DND-41 (cell line): ENCODE measurements at places on chromosomes 1 and 21.

DNA sequence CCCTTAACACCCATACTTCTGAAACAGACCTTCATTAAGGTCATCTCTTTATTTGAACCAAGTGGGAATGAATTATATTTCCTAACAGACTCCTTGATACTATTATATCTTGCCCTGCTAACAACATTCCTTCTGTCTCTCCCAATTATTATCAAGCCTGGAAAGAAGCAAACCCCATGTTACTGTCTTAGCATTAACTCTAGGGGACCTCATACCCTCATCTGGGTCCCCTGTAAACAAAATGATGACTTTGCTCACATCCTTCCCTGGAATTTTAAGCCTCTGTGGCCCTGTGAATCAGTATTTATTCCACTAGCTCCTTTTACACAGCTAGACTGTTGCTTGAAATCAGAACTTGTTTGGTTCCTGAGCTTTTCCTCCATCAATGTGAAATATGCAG is 38.3 kb upstream of the BCL10 start:
- DNase-seq = no peak

DNA sequence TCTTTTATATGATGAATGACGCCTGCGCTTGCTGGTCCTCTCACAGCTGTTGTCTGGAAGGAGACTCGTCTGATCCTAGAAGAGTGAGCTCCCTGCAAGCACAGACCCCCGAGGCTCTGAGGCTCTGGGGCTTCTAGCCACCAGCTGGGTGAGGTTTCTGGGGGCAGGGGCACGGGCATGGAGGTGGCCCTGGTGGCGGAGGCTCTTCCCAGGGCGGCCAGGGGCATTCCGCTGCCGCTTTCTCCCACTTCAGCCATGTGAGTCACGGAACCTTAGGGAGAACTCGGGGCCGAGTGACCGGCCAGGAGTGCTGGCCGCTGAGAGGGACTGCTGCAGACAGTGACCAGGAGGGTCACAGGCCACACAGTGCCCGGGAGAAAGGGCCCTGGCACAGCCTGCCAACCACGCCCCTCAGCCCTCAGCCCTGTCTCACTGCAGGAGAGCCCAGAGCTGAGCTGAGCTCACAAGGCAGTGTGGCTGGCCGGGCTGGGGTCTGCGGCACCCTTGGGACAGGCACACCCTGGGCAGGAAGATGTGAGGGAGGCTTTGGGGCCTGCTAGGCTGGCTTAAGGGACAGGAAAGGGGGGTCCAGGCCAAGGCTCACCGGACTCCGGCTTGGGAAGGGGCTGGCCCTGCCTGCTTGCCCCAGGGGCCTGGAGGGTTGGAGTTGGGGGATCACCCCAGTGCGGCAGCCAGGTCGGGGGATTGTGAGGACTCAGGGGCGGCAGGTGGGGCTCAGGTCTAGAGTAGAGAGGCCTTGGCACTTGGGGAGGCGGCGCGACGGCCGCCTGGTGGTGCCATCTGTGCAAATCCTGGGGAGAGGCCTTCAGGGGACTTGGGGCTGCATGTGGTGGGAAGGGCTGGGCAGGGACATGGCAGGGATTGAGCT is 35.7 kb downstream of the MORN1 start:
- no peak for DNase-seq

- no peak for DNase-seq
These were observed 3.3 kb upstream of the SNRPE start for GRCh38 chr1:203858055-203858454.

- no peak for DNase-seq
These were observed 7.9 kb upstream of the HCRTR1 start for GRCh38 chr1:31609514-31610118.

DNA sequence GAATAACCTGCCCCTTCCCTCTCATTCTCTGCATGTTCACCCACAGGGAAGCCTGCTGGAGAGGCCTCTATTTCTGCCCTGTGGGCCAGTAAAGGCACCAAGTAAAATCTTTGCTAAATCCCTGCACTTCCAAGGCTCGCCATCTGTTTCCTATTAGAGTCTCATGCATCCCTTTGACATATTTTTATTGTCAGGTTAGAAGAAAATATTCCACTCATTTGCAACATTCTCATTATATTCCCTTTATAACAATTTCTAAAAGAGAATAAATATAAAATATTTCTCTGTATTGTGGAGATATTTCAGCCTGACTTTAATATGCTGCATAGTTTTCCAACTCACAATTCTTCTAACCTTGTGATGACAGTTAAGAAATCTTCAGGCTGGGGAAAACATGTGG is 340.4 kb upstream of the VAMP3 start:
- DNase-seq = no peak

GRCh38 chr1:234980645-234981396 is 147.8 kb downstream of the TOMM20 start:
- DNase-seq = peak; percentile 71

- DNase-seq = no peak
These were observed 4.1 kb upstream of the GRIK3 start for GRCh38 chr1:37038227-37039093.

GRCh38 chr1:59025898-59026426 is 242.1 kb upstream of the JUN start:
- DNase-seq = no peak

DNA sequence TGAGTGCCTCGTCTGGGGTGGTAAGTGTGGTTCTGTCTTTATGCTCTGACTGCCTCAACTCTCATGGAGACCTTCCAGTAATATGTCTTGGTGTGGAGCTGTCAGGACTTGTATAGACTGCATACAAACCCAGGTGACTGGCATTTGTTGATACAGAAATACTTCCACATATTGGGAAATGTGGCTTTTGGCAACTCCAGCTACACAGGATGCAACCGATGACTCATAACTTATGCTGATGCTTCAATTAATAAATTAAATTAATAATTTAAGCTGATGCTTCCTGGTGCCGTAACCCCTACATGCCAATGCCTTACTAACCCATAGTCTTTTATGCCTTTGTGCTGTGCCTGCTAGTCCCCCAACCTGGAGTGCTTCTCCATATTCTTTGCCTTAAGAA is 72.3 kb upstream of the ARTN start:
- DNase-seq = no peak

- no peak for DNase-seq
These were observed 2.1 kb upstream of the LCE2C start for GRCh38 chr1:152673016-152673415.

- DNase-seq = no peak
These were observed 381.7 kb upstream of the VAMP3 start for GRCh38 chr1:7389201-7389905.

DNA sequence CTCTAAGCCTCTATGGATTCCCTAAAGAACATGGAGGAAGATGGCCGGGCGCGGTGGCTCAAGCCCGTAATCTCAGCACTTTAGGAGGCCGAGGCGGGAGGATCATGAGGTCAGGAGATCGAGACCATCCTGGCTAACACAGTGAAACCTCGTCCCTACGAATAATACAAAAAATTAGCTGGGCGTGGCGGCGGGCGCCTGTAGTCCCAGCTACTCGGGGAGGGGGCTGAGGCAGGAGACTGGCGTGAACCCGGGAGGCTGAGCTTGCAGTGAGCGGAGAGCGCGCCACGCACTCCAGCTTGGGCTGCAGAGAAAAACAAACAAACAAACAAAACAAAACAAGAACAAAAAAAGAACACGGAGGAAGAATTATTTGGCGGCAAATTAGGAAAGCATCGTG is 5.8 kb upstream of the ZNF326 start:
- DNase-seq = no peak

DNA sequence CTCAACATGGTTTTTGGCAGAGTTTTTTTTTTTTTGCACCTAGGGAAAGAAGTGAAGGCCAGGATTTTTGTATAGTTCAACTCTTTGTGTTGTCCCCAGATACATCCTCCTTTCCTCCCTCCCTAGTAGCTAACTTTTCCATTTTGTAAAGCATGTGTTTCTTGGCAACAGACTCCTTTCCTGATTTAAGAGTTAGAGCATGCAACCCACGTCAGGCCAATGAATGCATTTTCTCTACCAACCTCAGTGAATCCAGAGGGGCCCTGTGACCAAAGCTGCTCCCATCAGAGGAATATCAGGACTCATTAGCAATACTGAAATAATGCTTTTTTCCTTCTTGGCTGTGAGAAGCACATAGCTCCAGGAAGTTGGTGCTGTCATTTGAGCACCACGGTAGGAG is 287.2 kb downstream of the LMO4 start:
- DNase-seq = no peak

DNA sequence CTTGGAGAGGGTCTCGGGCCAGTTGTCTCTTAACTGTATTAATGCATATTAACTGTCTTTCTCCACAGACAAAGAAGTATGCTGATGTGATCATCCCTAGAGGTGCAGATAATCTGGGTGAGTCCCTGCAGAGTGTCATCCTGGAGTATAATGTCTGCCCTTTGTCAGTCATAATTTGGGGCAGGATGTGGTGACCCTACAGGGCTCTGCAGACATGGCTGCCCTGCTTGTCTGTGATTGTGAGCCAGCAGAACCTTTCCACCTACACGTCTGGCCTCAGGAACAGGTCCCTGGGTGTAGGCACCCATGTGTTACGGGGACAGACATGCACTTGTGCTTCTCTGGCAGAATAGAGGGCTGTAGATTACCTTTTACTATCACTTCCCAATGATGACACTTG is 78.4 kb downstream of the UCK2 start:
- DNase-seq = no peak

DNA sequence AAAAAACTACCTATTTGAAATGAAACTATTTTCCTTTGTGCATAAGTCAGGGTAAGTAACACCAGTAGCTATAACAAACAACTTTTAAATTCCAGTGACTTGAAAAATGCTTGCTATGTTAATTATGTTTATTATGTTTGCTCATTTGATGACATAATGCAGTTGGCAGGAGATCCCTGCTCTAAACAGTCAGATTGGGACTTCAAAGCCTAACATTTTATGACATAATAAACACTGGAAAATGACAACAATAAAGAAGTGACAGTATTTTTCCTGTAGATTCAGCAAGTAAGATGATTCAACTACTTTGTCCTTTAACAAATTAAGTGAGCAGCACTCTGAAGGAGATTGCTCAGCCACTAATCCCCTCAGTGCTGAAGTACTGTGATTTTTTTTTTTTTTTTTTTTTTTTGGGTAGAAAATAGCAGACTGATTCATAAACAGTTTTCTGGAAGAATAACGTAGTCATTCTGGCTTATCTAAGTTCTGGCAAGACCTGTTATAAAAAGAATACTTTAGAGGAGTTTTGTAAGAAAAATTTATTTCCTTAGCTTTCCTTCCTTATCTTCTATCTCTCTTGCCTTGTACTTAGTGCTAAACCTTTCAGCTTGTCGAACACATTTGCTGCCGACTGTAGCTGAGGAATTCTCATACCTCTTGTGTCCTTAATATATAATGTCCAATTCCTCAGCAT is 207.2 kb downstream of the PTGER3 start:
- DNase-seq = no peak
